ENCODE measurements at places on chromosomes 11 and 22.

GRCh38 chr11:106706355-106706754 lies 311.9 kb downstream of the GUCY1A2 start:
- peak; percentile 71 for DNase-seq

GRCh38 chr11:64611869-64612646 lies 21.0 kb downstream of the SLC22A12 start:
- no peak for DNase-seq

GRCh38 chr11:45885274-45885920 lies at the start of gene MAPK8IP1:
Gene MAPK8IP1, plus strand, starts transcription at chr11:45885651. Its CDS starts 170 bp downstream, at chr11:45885821.
- no peak for DNase-seq

- DNase-seq = no peak
Observed at GRCh38 chr11:33060271-33060670, 20.9 kb downstream of the TCP11L1 start.

DNA sequence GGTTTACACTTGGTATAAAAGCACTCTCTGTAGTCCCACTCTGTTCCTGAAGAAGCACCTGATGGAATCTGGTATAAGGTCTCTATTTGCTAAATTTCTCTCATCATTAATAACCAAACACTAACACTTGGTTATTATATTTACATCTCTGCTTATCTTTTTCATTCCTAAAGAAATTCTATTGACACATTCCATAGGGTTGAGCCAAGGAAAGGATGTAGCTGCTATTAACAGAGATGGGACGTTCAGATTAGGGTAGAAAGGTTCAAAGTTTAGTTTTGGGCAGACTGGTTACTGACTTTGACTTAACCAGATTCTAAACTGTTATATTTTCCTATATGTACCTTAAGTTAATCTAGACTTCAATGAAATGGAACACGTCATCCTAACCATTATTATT lies 91.5 kb downstream of the RSF1 start:
- no peak for DNase-seq

GRCh38 chr11:127268932-127269331 lies 268.4 kb upstream of the KIRREL3 start:
- DNase-seq = no peak

- DNase-seq = no peak
Observed at GRCh38 chr11:115626414-115626813, 122.2 kb upstream of the CADM1 start.

GRCh38 chr11:15280393-15280792 lies 165.7 kb downstream of the INSC start:
- no peak for DNase-seq

DNA sequence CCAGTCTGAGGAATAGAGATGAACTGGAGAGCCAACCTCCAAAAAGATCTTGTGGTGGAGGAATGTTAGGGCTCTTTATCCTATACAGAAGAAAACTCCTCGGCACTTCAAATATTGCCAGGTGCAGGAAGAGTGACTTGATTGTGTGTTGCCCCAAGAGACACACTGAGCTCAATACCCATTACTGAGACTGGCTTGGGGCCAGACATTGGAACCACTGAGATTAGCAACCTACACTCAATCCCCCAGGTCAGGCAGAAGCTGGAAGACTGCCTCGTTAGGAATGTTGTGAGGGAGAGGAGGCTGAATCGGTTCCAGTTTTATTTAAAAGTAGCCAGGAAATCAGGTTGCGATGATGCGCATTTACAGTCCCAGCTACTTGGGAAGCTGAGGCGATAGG lies 2.4 kb upstream of the SGSM3 start:
- no peak for DNase-seq

GRCh38 chr22:40243891-40244290 lies 66.2 kb downstream of the TNRC6B start:
- DNase-seq = no peak

GRCh38 chr11:73467505-73467904 lies 91.3 kb downstream of the RELT start:
- DNase-seq = no peak

DNA sequence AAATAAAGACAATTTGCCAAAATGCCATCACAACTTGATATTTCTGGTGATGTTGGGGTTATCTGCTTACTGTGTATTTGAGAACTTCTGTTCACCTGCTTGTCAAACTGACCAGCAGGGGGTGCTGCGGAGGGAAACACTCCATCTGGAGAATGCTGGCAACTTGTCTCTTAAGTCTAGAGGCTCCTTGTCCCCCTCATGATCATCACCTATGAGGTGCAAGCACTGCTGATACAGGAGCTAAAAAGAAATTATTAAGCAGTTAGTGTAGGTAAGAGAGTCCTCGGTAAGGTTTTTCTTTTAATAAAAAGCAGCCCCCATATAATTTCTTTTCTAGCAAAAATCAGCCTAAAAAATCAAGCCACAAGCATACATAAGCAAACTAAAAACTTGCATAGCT lies 32.7 kb upstream of the GLYATL1B start:
- peak; percentile 46 for DNase-seq

- DNase-seq = no peak
Observed at GRCh38 chr11:87809256-87809655, 366.0 kb downstream of the RAB38 start.

GRCh38 chr11:15579287-15580001 lies 464.7 kb downstream of the INSC start:
- DNase-seq = no peak

DNA sequence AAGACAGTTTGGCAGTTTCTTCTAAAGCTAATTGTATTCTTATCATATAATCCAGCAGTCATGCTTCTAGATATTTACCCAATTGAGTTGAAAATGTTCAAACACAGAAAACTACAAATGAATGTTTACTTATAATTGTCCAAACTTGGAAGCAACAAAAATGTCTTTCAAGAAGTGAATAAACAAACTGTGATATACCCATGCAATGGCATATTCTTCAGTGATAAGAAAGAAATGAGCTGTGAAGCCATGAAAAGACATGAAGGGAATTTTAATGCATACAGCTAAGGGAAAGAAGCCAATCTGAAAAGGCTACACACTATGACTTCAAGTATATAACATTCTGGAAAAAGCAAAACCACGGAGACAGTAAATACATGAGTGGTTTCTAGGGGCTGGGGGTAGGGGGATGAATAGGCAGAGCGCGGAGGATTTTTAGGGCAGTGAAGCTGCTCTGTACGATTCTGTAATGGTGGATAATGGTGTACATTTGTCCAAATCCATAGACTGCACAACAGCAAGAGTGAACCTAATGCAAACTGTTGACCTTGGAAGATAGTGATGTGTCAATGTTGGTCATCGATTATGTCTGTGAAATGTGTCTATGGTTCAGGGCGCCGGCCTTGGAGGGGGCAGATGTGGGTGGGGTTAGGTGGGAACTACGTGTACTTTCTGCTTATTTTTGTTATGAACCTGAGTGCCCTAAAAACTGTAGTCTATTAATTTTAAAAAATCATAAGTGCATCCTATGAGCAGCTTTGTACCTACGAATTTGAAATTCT lies 424.9 kb downstream of the TBC1D22A start:
- no peak for DNase-seq

DNA sequence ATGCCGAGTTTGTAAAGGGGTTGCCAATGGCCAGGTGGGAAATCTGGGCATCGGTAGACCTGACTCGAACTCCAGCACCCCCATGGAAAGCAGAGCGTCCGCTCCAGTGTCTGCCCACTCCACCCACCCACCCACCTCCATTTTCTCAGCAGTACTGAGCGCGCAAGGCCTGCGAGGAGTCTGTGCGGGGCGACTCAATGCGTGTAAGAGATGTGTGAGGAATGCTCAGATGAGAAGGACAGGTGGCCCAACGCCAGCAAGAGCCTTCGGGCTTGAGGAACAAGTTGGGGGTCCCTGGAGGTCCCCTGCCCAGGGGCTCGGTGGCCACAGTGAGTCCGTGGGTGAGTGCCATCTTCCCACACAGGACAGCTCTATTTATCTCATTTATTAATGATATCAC lies 50.6 kb downstream of the CERK start:
- no peak for DNase-seq

DNA sequence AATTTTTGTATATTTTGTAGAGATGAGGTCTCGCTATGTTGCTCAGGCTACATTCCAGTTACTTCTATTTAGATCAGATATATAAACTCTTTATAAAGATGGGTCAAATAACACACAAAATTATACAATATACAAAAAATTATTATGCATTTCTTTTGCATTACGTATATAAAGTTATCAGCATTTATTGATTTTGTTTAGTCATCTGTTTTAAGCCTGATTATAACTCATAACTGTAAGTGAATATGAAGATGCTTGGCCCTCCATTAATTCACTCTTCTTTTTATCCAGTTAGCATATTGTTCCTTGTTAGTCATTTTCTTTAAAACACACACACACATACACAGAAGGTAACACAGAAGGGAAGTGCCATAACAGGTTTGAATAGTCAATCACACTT lies 14.5 kb downstream of the AQP11 start:
- no peak for DNase-seq

DNA sequence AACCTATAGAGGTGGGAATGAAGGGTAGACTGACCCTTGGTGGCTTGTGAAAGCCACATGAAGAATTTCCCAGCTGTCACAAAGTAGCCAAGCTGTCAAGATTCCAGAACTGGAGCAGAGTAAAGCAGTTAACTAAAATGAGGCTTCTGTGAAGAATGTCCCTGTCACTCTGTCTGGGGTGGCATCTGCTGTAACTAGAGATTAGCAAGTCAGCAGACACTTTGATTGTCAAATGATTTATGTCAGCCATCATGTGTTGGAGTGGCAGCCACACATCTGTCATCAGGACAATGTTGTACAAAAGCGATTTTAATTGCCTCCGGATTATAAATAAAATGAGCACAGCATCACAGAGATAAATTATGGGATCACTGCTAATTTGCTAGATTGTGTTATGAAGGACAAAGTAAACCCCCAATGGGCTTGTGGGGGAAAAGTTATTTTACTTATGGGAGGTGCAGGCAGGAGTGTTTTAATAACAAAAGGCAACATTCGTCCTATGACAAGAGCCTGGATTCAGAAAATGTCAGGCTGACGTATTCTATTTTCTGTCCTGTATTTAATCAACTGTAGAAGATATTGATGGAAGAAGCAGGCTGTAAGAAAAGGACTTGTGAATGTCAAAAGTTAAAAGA lies 270.9 kb downstream of the FAM181B start:
- no peak for DNase-seq

GRCh38 chr11:13881226-13881905 lies 81.2 kb upstream of the SPON1 start:
- DNase-seq = no peak

GRCh38 chr11:94882931-94883330 lies 90.4 kb downstream of the CWC15 start:
- no peak for DNase-seq

DNA sequence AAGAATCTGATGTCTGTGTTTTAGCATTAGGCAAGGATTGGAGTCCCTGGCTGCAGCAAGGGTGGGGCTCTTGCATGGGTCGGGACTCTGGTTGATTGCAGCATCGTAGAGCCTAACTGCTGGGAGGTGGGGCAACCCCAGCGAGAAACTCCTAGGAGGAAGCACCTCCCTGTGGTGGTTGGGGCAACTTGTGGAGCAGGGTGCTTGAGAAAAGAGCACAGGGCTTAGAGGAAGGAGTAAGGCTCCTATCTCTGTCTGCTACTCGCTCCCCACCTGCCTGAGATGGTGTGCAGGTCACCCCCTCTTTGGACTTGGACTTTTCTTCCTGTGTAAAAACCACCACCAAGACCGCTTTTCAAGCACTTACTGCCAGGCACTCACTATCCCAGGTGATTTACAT lies 15.6 kb downstream of the SREBF2 start:
- no peak for DNase-seq

- DNase-seq = no peak
Observed at GRCh38 chr11:17766590-17766989, 32.0 kb downstream of the KCNC1 start.

- no peak for DNase-seq
Observed at GRCh38 chr11:107359701-107360100, 97.9 kb downstream of the CWF19L2 start.

DNA sequence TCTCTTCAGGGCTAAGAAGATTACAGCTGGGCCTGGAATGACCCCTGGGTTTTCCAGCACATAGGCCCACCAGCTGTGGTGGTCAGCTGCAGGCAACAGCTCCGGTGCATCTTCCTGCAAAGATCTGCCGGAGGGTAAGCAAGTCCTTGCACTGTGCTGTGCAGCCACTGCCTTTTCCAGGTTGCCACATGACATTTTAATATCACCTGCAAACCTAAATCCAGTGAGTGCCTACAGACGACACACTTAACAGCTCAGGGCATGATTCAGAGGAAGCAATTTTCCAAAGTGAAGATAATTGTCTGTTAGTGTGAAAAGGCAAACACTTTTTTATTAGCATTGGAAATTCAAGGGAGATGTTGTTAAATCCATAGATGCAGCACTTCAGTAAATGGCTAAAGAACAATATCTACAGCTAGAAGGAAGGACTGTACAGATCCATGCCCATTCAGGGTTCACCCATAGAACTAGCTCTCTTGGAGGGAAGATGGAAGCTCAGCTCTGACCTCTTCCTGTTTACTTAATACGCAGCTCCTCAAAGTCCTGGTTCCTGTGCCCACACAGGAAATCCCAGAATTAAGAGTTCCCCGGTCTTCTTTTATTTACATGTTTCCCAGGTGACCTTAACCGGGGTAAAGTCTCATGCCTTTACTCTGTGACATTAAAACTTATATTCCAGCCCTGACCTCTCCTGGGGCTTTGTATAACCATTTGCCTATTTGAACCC lies 13.3 kb upstream of the NRIP3 start:
- DNase-seq = peak; percentile 30

DNA sequence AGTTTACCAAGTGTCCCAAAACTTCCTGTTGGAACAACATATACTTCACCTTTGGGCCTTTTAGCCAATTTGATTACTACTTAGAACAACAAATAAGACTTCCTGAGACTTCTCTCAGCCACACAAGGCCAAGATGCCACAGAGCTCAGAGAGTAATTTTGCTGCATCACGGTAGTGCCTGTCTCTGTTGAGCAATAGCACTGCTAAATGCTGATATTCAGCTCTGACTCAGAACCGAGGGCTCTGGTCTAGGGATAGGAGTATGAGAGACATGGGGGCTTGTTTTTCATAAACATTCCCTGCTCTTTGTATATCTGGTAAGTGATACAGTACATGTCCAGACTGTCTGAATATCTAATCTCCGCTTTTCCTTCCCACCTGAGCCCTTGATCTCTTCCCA lies 260.4 kb upstream of the ARHGAP20 start:
- no peak for DNase-seq
